SHP77 treated with DMSO at 0.1 percent for 48 hours (cell line): ENCODE measurements at places on chromosomes 16 and 17.

DNA sequence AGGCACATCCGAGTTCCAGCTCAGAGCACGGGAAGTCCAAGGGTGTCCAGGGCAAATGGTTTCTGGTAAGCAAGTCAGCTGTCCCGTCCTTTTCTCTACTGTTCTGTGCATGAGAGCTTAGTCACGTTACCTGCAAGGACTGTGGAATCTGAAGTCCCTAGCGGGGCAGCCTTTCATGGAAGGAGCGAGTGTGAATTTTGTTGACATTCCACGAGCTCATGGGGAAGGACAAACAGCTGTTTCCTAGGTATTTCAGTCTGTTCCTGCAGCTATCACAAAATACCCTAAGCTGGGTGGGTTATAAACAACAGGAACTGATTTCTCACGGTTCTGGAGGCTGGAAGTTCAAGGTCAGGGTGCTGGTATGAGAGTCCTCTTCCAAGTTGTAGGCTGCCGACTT is 109.2 kb downstream of the SDR42E1 start:
- no peak for DNase-seq

DNA sequence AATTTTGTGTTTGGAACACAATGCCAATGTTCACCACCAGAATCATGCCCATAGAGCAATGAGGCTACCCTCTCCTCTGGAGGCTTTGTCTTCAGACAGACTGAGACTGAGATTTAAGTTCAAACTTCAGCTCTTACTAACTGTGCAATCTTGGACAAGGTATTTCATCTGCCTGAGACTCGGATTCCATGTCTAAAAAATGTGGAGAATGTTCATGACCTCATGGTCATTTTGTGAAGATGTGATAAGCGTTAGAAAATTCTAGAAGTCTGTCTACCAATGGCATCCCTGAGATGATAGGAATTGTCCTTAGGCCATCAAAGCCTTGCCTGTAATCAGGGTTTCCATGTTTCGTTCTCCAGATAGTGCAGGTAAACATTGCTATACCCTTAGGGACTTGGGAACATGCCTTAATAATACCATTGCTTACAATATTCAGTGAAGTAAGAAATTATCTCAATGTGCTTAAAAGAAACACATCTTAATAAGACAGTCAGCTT is 388.2 kb upstream of the MAF start:
- DNase-seq: no peak

DNA sequence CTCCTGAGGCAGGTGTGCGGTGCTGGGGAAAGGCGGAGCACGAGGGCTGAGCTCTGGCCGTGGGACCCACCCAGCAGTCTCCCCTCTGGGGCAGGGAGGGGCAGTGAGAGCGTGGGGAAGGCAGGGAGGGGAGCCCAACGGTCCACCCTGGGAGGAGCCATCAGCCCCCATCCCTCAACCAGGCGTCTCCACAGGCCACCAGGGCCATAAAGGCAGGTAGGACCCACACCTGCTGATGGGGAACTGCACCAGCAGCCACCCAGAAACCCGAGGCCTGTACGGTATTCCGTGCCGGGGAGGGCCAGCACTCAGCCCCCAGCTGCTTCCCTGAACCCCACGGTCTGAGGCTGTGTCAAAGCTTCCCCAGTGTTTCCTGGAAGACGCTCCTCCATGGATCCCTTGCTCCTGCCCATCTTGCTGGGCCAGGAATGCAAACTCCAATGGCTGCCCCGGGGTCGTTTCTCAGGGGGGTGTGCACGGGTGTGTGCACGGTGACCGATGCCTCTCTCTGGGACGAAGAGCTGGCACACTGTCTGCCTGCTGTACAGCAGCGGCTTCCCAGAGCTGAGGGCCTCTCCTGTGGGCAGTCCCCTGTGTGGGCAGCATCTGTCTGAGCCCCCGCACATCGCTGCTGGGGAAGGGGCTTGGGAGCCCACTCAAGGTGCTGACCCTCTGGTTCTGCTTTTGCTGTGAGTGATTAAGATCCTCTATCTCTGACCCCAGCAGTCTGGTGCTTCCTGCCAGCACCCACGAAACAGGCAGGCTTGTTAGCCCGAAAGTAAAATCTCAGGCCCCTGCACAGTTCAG is 17.2 kb upstream of the METRNL start:
- no peak for DNase-seq

DNA sequence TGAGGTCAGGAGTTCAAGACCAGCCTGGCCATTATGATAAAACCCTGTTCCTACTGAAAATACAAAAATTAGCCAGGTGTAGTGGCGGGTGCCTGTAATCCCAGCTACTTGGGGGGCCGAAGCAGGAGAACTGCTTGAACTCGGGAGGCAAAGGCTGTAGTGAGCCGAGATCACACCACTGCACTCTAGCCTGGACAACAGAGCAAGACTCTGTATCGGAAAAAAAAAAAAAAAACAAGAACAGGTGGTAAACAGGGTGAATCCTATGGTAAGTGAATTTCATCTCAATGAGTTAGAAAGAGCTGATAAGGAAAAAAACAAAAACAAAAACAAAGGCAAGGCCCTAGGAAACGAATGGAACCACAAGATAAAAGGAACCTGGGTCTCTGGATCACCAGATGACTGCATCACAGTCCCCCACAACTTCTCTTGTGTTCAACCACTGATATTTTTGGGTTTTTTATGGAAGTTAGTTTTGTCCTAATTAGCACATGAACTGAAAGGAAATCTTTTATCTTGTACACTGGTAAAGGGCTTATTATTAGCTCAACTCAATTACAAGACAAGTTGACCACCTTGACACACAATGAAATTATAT is 21.0 kb downstream of the GLG1 start:
- DNase-seq: no peak

DNA sequence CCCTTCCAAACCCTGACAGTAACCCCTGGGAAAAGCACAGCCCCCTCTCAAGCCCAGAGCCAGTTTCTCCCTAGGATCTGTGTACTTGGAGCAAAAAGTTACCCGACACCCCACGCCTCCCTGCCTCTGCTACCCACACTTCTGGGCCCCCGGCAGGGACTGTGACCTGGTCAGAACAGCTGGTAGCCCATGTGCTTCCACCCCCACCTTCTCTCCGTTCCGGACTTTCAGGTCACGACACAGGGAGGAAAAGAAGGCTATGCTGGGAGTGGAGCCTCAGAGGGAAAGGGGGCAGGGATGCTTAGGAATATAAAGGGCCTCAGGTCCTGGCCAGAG is 6.4 kb downstream of the PPY start:
- no peak for DNase-seq

DNA sequence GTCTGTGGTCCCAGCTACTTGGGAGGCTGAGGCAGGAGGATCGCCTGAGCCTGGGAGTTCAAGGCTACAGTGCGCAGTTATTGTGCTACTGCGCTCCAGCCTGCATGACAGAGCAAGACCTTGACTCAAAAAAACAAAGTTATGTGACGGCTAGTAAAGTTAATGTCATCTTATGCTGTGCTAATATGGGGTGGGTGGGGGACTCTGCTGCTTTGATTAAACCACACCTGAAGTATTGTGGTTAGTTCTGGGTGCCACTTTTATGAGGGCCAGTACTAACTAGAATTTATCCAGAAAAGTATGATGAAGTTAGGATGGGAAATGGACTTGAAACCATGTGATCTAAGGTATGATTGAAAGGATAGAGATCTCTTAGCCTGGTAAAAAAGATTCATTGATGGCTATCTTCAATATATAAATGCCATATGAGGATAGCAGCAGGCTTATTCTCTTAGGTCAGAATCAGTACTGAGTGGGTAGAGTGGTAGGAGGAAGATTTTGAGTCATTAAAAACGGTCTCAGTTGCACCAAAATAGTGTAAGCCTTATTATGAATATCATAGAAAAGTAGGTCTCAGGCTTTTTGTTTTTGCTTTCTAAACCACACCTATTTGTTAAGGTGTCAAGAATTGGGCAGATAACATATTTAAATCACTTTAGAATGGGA is 5.6 kb downstream of the WSB1 start:
- no peak for DNase-seq

- DNase-seq: no peak
These were observed 54.3 kb upstream of the CA10 start for GRCh38 chr17:52212851-52213250.

DNA sequence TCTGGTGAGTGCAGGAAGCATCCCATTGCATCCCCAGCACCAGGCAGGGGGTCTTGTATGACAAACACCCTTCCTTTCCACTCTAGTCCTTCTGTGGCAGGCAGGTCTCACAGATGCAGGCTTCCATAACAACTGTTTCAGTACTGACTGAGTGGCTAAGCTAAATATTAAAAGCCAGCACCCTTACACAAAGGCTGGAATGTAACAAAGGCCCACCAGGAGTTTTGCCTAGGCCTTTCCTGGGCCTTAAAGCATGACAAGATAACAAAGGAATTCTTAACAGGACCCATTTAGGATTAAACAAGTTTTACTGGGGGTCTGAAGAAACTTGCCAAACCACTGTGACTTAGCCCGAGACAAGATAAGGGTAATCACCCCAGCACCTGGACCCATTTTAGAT is 228.9 kb upstream of the RPL38 start:
- no peak for DNase-seq

DNA sequence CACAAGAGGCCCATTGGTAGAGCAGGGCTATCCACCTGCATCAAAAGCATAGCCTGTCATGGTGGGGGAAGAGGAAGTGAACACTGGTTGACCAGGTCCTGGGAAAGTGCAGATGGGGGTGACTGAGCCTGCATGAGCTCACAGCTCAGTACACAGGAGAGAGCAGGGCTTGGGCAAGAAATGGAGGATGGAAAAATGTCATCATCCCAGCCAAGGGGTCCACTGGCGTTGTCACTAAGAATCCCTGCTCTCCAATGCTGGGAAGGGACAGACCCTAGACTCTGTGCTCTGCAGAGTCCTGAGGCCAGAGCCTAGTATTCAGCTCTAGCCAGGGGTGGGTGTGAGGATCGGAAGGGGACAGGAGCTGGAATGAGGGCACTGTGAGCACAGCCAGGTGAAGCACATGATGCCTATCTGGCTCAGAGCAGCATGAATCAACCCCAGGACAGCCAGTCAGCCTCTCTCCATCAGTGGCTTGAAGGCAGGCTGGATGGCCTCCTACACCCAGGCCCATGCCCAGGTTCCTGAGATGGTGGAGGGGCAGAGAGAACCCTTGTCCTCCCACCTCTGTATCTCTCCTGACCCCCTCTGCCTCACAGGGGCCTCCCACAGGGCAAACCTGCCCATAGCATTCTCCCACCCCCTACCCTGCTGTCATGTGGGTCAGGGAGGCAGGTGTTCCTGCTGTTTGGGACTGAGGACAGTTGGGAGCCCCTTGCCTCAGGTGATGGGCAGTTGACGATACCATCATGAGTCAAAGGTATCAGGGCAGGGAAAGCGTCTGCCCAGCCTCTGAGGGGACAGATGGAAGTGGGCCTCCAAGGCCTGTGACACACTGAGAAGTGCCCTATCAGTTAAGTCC is 13.8 kb upstream of the CTCF start:
- DNase-seq: no peak

GRCh38 chr17:42313773-42314566 is 25.7 kb downstream of the STAT5A start:
- no peak for DNase-seq
